Stimulated activated CD4-positive, alpha-beta T cell treated with anti-CD3 and anti-CD28 coated beads, Interleukin-1b, Interleukin-23, amount 100 ng/mL, for 1 hour (primary cell): ENCODE measurements at places on chromosomes 3 and 15.

GRCh38 chr15:35181538-35181937 is 96.4 kb upstream of the NANOGP8 start:
- no peak for DNase-seq

- no peak for DNase-seq
Measured at GRCh38 chr15:32959077-32959476, 235.4 kb downstream of the FMN1 start.

DNA sequence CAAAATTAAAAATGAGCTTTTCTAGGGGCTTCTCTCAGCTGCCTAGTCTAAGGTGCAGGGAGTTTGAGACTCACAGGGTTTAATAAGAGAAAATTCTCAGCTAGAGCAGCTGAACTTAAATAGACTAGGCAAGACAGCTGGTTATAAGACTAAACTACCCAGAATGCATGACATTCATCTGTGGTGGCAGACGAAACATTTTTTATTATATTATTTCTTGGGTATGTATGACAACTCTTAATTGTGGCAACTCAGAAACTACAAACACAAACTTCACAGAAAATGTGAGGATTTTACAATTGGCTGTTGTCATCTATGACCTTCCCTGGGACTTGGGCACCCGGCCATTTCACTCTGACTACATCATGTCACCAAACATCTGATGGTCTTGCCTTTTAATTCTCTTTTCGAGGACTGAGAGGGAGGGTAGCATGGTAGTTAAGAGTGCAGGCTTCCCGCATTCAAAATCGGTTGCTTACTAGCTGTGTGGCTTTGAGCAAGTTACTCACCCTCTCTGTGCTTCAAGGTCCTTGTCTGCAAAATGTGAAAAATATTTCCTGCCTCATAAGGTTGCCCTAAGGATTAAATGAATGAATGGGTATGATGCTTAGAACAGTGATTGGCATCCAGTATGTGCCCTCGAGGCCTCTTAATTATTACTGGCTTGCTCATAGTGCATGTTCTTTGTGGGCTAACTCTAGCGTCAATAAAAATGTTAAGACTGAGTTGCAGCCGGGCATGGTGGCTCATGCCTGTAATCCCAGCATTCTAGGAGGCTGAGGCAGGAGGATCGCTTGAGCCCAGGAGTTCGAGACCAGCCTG is 984 bp downstream of the CCR5 start:
- DNase-seq, result no peak

DNA sequence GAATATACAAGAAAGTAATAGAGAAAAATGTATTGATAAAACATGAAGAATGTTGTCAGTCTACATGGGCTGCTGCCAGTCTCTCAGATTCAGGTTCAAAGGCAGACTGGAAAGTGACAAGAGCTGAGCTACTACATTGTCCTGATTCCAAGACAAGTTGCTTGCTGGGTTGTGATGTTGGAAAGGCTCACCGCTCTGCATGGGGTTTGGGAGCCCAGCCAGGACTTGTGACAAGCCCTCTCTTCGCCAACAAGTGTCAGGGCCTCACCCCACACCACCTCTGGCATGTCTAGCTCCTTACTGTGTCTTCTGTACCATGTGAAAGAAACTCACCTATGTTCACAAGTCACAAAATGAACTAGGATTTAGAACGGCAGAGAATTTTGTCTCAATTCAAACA is 43.0 kb upstream of the SH3GL3 start:
- no peak for DNase-seq

GRCh38 chr3:177852001-177852807 is 654.9 kb upstream of the TBL1XR1 start:
- DNase-seq, result no peak

GRCh38 chr3:15326037-15326436 is 6.3 kb downstream of the SH3BP5 start:
- no peak for DNase-seq

DNA sequence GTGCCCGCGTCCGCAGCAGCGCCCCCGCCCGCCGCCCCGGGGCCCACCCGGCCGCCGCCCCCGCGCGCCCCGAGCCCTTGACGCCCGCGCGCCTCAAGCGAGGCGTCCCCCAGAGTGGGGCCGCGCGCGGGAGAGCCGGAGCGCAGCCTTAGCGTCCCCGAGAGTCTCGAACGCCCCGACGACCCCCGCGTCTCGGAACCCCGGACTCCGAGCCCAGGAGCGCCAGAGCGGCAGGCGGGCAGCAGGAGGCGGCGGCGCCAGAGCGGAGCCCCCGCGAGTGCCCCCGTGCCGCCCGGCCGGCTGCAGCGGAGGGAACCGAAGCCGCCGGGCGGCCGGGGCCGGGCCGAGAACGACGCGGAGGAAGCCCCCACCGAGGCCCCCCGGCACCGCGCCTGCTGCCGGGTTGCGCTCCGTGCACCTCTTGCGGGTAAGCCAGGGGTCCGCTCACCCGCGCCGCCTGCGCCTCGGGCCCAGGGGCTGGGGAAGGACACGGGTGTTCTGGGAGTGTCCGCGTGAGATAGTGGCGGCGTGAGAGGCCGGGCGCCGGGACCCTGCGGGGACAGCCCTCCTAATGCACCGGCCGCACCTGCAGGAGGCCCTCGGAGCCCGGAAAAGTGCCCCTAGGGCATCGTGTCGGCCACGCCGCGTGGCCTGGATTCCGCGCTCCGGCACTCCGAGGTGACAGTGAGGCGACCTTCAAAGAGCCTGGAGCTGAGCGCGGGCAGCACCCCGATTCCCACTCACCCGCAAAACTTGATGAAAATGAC is 52.0 kb upstream of the ULK4 start:
- DNase-seq, result no peak

GRCh38 chr3:126577261-126577660 is 18.5 kb upstream of the C3orf22 start:
- DNase-seq, result no peak

- DNase-seq, result no peak
Measured at GRCh38 chr3:191792580-191792979, 331.6 kb downstream of the PYDC2 start.

DNA sequence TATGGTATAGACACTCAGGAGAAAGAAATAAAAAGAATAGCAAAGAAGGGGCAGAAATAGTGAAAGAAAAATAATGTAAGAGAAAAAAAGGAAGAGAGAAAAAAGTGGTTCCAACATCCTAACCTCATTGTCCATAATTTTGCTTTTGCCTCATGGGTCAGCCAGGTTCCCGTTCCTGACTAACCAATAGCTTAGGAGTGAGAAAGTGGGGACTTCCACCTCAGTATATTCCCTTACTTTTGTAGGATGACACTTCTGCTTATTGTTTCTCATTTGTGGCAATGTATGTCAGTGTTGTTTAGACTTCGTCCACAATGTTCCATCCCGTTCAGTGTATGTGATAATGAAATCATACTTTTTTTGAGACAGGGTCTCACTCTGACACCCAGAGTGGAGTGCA is 9.3 kb upstream of the SLC12A8 start:
- no peak for DNase-seq

- DNase-seq, result no peak
Measured at GRCh38 chr3:134775831-134776230, 19.2 kb upstream of the EPHB1 start.

GRCh38 chr15:54011656-54012055 is 33.4 kb downstream of the UNC13C start:
- no peak for DNase-seq

- no peak for DNase-seq
Measured at GRCh38 chr3:4813909-4814304, 165.3 kb upstream of the BHLHE40 start.

GRCh38 chr15:68962465-68962864 is 32.1 kb downstream of the SPESP1 start:
- no peak for DNase-seq

GRCh38 chr15:76983590-76984375 is 11.1 kb upstream of the PSTPIP1 start:
- no peak for DNase-seq

DNA sequence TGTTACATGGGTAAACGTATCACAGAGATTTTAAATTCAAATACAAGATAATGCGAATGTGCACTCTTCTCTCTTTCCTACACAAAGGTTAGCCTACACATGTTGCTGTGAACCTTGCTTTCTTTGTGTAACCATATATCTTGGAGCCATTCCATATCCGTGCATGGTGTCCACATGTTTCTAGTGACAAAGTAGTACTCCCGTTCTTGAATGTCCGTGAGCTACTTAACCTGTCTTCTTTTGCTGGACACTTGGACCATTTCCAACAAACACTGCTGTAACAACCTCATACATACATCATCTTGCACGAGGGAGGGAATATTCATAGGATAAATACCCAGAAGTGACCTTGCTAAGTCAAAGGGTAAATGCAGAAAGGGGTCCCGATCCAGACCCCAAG is 75.0 kb downstream of the STRIT1 start:
- no peak for DNase-seq

- no peak for DNase-seq
Measured at GRCh38 chr3:18124501-18124900, 300.6 kb downstream of the SATB1 start.

DNA sequence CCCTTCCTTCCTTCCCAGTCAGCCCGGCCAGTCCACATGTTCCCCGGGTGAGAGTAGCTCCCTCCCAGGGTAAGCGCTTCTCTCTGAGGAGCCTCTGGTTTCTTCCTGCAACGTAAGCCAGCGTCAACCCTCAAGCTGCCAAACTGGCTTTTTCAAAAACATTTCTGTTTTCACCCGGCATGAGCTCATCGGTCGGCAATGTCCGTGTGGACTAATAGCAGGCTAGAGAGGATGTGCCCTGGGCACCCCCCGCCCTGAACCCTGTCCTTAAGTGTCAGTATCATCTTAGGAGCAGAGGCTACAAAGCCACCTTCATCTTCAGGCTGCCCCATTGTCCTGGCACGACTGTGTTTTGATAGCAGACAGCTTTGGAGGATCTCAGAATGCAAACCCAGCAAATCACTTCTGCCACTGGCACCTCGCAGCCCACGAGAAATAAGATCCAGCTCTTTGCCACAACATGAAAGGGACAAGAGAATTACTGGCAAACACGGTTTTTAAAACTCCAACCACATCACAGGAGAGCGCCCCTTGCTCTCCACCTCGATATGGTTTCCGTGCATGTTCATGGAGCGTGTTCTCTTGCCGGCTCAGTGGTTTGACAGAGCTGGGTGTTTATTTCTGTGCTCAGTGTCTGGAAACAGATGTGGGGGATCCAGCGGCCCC is 9.9 kb downstream of the ALDH1A3 start:
- no peak for DNase-seq
